ENCODE measurements at places on chromosomes 12 and 14. TPM values are rescaled to one million over a fixed set of nuclear protein-coding genes. Genes with fewer than 3 reads are reported as not detected.

The LRTM2 gene
- total RNA-seq: not detected

The EML5 gene
- 3.1 TPM for total RNA-seq

GRCh38 chr12:19719672-19720071, 280.4 kb downstream of the AEBP2 start:
- no peak for DNase-seq
- no peak overlapping the region for H3K27ac ChIP-seq
- H3K36me3 ChIP-seq: peaks cover 2% of the 10 kb centered on the region
- peaks cover 6% of the 10 kb centered on the region for H3K27me3 ChIP-seq

DNA sequence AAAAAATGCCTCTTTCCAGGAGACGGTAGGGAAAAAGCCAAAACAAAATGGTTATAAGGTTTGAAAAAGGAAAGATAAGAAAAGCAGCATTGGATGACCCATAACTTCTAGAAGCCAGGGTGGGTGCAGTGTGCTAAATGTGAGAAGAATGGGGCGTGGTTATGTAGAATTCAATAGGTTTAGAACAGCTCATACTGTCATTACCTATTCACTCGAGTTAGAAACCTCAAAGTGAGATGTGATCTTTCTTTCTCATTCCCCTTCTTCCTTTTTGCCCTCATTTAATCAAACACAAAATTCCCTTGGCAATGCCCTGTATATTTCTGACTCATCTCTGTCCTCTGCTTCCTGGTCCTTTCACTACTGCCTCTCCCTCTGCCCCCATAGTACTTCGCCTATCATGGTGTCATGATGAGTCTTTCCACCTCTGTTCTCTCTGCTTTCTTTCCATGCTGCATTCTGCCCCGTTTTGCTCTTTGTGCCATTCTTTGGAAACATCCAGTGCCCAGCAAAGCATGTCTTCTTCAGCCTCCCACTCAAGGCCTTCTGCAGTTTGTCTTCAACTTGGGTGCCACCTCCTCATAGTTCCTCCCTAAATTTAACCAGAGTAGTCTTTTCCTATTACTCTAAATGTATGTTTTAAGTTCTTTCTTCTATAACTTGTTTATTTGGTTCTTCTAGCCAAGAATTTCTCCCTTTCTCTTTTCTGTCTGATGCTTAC, 496.3 kb downstream of the NRXN3 start:
- no peak overlapping the region for H3K27ac ChIP-seq
- no peaks in the 10 kb centered on the region for H3K36me3 ChIP-seq
- no peaks in the 10 kb centered on the region for H3K4me1 ChIP-seq
- H3K27me3 ChIP-seq: no peaks in the 10 kb centered on the region
- no peak for DNase-seq

DNA sequence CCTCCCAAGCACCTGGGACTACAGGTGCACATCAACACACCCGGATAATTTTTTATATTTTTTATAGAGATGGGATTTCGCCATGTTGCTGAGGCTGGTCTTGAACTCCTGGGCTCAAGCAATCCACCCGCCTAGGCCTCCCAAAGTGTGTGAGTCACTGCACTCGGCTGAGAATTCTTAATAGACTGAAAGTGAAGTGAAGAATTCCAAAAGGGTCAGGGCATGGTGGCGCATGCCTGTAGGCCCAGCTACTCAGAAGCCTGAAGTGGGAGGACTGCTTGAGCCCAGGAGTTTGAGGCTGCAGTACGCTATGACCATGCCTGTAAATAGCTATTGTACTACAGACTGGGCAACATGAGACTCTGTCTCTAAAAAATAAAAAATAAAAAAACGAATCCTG, 43.7 kb downstream of the TCHP start:
- no peak overlapping the region for H3K27ac ChIP-seq
- H3K4me1 ChIP-seq: peaks cover 25% of the 10 kb centered on the region
- no peak overlapping the region for H3K4me3 ChIP-seq
- DNase-seq: no peak

DNA sequence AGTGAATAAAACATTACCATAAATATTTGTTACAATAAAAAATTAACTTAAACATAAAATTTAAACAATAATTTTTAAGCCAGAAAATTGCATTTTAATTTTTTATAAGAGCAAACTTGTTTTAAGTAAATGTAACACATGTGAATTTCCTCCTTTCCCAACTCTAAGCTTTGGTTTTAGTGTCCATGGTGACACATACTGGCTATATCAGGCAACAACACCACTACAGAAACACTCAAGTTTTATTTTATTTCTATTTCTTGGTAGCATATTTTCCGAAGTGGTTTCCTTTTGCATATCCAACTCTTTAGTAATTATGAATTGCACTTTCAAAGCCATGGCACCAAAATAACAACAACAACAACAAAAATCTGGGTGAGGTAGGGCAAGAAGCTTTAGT, 2.2 kb downstream of the NELL2 start:
- no peak for DNase-seq
- H3K27me3 ChIP-seq: peaks cover 13% of the 10 kb centered on the region

All from T-helper 17 cell (primary cell).